ENCODE measurements at places on chromosomes 16 and 17.

GRCh38 chr16:85944572-85945423, 45.8 kb downstream of the IRF8 start:
- no peak for DNase-seq

GRCh38 chr17:32907583-32907982, 20.4 kb upstream of the TMEM98 start:
- DNase-seq: no peak

- no peak for DNase-seq
These were observed 5.3 kb downstream of the SGSH start for GRCh38 chr17:80214878-80215210.

- no peak for DNase-seq
These were observed 68.8 kb downstream of the MRTFB start for GRCh38 chr16:14139872-14140271.

GRCh38 chr16:64304396-64304795, 817.5 kb downstream of the CDH11 start:
- no peak for DNase-seq

DNA sequence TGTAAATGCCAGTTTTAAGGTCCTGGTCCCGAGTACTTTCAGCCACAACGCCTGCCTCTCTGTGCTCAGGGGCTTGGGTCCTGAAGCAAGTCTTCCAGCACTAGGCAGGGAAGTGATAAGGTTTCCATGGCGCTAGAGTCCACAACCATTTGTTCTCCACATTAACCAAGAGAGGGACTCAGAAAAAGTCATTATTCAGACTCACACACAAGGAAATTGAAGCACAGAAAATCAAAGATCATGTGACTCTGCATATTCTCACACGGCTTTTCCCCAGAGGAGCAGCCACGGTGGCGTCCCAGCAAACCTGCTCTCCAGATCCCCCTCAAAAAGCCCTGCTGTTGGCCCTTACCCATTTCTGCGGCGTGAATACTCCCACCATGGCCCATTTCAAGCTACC, 9.7 kb downstream of the ENPP7 start:
- DNase-seq: no peak

GRCh38 chr16:79776243-79776847, 175.8 kb upstream of the MAF start:
- no peak for DNase-seq

DNA sequence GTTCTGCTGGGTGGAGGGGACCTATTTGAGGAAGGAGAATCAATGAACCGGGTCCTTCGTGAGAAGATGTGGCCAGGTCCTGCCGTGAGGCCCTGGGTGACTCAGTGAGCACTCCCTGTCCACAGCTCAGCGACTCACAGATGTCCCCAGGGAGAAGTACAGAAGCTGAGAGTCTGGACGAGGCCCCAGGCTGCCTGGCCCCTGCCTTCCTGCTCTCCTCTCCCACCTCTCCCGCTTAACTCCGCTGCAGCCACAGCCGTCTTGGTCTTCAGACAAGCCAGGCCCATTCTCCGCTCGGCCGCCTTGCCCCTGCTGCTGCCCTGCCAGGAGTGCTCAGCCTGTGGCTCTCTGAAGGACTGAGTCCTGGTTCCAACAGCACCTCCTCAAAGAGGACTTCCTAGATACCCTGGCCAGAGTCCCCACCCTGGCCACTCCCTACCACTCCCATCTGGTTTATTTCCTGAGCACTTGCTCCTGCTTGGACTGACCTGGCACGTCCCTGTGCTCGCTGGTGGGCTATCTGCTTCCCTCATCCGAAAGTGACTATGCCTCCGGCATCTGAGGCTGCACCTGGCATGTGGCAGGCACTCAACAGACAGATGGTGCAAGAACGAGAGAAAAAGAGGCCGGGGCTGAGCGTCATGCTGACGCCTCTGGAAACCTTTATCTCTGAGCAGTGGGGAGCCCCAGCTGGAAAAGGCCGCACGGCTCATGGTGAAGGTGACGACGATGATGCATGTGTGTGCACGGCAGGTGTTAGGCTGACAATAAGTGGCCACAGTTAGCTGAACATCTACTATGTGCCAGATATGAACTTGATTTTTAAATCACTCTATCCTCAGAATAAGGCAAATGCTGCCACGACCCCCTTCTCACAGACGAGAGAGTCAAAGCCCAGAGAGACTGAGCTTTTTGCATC, 9.2 kb upstream of the TNFRSF13B start:
- DNase-seq: no peak

DNA sequence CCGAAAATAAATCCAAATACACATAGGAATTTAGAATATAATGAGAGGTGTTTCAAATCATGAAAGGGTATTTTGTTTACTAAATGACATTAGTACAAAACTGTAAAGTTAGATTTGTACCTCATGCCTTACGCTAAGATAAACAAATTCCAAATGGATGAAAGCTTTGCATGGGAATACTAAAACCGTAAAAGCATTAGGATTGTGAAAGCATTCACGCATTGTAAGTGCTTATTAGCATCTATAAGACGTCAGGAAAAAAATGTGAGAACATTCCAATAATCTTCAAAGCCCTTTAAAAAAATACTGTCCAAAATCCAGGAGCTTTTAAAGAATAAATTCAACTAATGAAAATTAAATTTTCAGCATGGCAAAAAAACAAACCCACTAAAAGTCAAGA, 24.8 kb upstream of the ALOX15 start:
- no peak for DNase-seq

GRCh38 chr17:40460968-40461731, 17.9 kb downstream of the IGFBP4 start:
- DNase-seq: no peak

- no peak for DNase-seq
These were observed 19.5 kb upstream of the CPHXL start for GRCh38 chr16:75745823-75746222.

GRCh38 chr16:4570688-4571321, 14.7 kb downstream of the C16orf96 start:
- no peak for DNase-seq

DNA sequence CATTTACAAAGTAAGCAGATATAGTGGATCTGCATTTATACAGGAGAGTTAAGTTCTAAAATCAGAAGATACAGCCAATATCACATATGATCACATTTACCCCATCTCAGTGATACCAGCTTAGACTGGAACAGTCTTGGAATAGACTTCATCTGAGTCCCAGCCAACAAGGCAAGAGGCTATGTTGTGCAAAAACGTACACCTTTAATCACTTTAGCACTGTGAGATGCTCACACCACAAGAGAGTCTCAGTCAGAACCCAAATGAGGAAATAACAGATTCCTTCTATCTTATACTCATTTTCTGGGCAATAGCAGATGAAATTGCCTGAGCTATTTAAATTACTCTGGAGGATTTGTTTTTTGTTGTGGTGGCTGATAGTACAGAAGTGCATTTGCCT, 145.6 kb downstream of the ANKFN1 start:
- DNase-seq: no peak

DNA sequence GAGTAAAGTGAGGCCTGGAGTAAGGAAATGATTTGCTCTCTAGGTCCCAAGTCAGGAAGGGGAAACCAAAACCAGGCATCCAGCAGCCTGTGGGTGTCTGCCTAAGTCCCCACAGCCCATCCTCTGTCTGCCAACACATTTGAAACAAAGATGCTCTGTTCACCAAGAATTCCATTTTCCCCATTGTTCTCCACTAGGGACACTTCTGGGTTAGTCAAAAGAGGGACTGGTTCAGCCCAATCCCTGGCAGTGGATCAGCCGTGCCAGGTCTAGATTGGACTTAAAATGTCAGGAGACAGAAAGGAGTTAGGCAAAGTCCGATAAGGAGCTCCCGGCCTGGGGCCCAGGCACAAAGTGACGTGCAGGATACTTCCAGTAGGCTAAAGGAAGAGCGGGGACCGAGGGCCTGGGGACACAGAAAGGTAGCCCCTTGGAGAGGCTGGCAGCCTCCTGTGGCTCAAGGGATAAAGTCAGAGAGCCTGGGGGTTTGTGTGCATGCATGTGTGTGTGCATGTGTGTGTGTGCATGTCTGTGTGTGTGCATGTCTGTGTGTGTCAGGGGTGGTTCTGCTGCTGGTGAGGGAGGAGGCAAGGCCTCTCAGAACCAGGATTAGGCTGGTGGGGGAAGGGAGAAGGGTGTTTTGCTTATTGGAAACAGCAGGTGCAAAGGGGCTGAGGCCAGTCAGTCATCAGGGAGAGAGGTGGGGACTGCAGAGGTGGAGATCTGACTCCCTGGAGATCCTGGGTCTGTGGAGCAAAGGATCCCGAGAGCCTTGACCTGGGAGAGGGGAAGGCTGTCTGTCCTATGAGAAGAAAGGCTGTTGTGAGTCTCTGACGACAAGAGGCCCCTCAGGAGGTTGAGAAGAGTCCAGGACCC, 41.7 kb upstream of the IL34 start:
- no peak for DNase-seq

DNA sequence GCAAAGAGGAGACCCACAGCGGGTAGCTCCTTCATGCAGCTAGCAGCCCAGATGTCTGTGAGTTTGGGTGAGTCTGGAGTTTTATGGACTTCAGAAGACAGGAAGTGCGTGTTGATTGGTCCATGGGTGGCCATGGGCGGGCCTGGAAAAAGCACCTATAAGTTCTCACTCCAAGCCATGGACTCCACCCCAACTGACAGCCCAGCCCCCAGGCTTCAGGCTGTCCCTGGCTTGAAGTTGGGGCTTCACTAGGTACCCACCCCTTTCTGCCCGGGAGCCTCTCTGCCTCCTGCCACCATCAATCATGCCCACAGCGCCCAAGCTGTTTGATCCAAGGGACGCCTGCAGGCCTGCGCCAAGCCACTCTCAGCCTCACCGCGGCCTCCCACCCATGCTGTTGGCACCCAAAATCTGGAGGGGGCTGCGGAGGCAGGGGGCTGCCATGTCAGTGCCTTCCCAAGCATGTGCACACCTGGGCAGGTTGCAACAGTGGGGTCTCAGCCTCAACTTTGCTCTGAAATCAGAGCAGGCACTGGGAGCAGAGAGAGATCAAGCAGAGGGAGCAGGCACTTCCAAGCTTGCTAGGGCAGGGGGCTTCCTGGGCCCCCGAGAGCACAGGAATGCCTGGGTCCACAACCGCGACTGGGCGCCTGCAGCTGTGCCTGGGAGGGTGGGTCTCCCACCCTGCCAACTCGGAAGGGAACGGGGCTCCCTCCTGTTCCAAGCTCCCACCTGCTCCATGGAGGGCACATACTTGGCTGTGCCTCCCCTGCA, 1503.7 kb downstream of the CDH11 start:
- no peak for DNase-seq

GRCh38 chr17:39579318-39580081, 28.2 kb downstream of the NEUROD2 start:
- no peak for DNase-seq

DNA sequence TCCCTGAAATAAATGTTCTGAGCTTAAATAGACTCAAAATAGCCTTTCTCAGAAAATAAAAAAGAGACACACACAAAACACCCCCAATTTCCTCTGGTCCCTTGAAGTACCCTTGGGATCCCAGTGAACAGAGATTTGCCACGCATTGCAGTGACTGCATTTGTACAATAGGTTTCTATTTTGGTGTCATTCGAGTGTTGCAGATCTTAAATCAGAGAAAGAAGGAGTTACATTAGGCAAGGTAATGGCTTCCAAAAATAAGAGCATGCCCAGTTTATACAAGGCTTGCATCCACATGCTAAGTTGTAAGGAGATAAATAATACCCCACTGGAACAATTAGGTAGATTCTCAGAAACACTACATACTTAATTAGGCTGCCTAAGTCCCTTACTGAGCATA, 2.2 kb downstream of the TOX3 start:
- no peak for DNase-seq

DNA sequence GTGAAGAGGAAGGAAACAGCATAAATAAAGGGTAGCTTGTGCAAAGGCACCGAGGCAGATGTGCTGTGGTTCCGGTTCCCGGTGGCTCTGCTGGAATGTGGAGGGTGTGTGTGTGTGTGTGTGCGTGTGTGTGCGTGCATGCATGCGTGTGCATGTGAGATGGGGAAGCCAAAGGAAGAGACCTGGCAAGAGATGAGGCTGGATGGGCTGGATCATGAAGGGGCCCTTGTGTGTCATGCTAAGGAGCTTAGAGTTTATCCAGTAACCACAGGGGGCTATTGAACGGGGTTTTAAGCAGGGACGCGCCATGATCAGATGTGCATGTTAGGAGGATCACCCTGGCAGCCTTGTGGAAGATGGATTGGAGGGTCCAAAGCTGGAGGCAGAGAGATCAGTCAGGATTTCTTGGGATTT, 8.3 kb downstream of the WSCD1 start:
- no peak for DNase-seq

DNA sequence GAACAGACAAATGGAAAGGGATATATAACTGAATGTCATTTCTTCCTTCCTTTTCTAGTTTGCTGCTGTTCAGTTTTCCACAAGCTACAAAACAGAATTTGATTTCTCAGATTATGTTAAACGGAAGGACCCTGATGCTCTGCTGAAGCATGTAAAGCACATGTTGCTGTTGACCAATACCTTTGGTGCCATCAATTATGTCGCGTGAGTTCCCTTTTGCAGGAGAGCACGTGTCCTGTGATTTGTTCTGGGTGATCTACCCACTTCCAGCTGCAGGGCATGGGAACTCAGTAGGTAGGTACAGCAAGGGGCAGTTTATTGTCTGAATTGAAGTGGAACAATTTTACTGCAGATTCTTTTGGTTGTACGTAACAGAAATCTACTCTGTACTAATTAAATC, 8.8 kb downstream of the ITGAL start:
- DNase-seq: no peak

DNA sequence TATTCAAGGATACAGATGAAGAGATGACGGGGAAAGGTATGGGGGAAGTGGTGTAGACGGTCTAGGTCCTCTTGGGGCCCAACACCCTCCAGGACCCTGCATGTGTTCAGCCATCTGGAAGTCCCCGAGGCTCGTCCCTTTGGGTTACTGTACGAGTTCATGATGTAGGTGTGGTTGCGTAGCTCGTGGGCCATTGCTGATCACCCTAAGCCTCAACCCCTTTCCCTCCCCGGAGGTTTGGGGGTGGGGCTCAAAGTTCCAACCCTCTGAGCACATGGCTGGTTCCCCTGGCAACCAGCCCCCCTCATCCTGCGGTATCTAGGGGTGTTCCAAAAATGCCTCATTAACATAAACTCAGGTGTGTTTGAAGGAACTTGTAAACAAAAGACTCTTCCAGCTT, 98.8 kb upstream of the METRNL start:
- DNase-seq: no peak

GRCh38 chr17:34549966-34550365, 29.4 kb upstream of the TMEM132E start:
- DNase-seq: no peak

DNA sequence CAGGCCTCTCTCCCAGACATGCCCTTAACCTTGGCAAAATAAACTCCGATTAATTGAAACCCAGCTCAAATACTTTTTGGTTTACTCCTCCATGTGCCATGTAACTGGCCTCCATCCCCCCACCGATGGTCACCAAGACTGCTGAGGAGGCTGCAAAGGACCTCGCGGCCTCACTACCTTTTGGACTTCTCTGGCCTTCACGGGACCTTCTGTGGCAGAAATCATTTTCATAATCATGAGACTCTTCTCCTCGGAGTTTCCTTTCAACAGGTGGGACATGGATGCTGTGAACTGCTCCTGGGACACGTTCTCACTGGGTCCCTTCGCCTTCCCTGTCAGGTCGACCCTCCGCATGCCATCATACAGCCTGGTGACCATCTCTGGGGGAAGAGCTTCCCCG, 9.0 kb downstream of the MEAK7 start:
- no peak for DNase-seq
